ENCODE measurements at places on chromosomes 4 and X.

GRCh38 chr4:3852309-3852708, 86.1 kb downstream of the ADRA2C start:
- no peak for DNase-seq

DNA sequence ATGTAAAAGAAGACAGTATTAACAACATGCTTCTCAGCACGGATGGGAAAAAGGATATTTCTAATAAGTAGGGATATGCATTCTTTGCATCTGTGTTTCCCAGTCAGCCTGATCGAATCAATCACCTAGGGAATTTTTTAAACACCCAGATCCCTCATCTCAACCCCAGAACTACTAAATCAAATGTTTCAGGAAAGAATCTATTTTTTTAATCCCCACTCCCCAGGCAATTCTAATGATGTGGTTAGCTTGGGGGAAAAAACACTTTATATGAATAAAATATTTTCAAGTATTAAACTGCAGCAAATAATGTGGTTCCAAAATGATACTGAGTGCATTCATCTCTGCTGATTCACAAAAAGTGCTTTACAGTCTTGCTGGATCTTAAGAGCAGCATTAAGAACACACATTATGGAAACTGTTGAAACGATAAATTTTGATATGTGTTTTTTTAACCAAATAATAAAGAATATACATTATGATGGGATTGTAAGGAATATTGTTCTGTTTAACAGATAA, 68.7 kb upstream of the GUCY1A1 start:
- no peak for DNase-seq

- no peak for DNase-seq
Measured at GRCh38 chrX:1464041-1464970, 11.6 kb upstream of the ASMTL start.

GRCh38 chrX:117987373-117987772, 129.2 kb downstream of the KLHL13 start:
- DNase-seq = no peak

DNA sequence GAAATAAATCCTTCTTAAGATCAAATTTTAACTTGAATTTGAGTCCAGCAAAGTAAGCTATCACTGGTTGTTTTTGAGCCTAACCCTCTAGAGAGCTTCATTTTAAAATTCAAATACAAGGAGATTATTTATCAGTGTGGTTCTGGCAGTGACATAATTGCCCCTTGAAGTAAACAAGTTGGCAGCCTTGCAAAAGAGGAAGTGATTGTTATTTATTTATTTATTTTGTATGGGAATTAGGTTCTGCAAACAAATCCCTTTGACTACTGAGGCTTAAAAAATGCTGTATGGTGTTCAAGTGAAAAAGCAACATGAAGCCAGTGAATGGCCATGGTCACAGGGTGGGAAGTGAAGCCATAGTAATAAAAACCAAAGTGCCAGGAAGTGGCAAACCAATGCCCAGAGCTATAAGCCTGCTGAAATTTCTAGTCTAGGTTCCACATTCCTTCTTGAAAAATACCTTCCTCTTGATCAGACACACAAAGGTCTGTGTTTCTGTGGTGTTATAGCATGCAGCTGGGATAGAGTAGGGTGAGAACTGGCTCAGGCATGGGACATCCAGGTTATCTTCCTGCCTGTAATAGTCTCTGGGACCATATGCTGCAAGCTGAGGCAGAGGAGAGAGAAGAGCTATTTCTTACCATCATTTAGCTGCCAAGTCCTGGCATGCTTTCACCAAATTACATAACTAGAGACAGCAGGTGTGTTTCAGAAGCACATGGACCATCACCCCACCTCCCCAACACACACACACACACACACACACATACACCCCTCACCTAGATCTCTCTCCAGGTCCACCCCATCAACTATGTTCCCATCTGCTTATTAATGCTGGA, 47.1 kb upstream of the TSPAN7 start:
- DNase-seq = no peak

- DNase-seq = no peak
Measured at GRCh38 chr4:146165840-146166239, 9.7 kb upstream of the LSM6 start.

GRCh38 chr4:82777857-82778525, 20.6 kb downstream of the SCD5 start:
- DNase-seq = no peak

- DNase-seq = no peak
Measured at GRCh38 chr4:6560416-6561172, 14.4 kb upstream of the MAN2B2 start.

DNA sequence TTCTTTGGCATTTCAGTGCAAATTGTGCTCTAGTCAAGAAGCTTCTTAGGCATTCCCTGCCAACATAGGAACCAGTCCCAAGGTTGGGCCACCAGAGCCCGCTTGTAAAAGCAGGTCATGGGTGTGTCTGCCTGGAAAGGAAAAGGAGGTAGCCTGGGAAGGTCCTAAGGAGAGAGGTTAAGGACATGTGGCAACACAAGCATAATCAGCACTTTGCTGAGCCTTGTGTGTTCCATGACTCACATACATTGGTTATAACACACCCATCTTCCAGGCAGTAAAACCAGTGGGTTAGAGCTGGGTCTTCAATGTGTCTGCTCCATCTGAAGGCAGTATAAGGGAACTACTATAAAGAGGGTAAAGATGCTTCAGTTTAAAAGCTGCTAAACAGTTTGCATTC, 165.0 kb downstream of the FHIP1A start:
- no peak for DNase-seq

All from stimulated activated CD4-positive, alpha-beta T cell treated with anti-CD3 and anti-CD28 coated beads, Interleukin-1b, Interleukin-23, amount 100 ng/mL, for 1 hour (primary cell).